Tongue (tissue), 3 donors: ENCODE measurements at places on chromosomes 7 and 10. TPM values are rescaled to one million over a fixed set of nuclear protein-coding genes. Genes with fewer than 3 reads are reported as not detected.
A peak's percentile ranks its signal among the peaks of the same experiment; 100 is the strongest.

DNA sequence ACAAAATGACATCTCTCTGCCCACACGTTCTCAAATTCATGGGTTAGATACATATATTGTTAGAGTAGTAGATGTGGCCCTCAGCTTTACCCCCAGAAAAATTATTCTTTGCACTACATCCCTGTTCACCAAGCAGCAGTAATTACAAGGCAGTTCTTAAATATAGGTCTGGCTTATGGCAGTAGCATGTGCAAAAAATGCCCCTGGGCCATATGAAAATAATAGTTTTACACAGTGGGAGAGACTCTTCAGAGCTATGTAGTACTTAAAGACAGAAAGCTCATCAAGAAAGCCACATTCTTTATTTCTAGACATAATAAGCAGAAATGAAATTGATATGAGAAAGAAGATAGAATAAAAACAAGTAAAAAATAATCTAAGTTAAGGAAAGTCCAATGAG, 196.3 kb upstream of the FOXP2 start:
- DNase-seq, result no peak

GRCh38 chr10:80168679-80169380, 36.3 kb downstream of the PLAC9 start:
- DNase-seq, result no peak

DNA sequence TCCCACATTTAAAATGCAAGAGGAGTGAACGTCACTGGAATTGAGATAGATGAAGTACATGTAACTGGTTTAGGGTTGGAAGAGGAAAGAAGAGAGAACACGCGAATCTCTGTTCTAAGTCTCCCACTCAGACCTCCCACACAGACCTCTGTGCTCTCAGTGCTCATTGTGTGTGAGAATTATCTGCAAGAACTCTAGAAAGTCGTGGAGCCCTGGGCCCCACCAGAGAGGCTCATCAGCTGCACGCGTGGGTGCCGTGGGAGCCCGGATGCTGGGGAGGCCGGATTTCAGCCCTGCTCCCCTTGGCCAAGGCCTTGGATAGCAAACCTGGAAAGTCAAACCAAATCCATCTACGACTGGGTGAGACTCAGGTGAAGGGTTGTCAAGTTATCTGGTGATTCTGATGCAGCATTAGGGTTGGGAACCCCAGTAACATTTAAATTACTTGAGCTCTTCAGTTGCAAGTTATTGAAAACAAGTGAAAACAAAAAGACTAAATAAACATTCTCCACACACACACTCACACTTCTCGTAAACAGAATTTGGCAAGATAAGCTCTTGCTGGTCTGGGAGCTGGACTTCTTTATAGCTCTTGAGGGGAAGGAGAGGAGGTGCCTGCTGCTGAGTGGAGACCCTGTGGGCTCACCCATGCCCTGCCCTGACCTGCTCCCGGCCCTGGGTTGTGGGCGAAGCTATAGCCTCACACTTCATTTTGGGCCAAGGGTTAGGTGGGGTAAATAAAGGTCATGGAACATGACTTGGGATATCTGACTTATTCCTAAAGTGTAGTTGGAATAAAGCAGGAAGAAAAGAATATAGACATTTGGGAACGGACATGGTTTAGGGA, 250.3 kb downstream of the ADARB2 start:
- no peak for DNase-seq

The FAM180A gene
- 1.4 TPM for total RNA-seq

GRCh38 chr7:44972562-44972961, 6.3 kb downstream of the MYO1G start:
- DNase-seq, result no peak

DNA sequence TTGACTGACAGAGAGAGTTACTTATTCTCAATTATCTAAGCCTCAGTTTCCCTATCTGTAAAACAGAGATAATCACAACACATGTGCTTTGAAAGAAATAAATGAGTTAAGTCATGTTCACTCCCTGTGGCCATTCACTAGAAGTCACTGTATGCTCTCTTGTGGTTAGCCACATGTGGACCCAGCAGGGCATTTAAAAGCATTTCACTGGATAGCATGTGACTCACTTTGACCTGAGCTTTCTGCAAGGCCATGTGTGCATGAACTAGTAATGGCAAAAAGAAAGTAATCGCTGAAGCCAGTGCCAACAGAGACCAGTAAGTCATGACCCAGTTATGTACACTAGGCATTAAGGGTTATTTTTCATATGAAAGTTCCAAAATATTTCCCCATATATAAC, 557.0 kb upstream of the IGFBP3 start:
- no peak for DNase-seq

DNA sequence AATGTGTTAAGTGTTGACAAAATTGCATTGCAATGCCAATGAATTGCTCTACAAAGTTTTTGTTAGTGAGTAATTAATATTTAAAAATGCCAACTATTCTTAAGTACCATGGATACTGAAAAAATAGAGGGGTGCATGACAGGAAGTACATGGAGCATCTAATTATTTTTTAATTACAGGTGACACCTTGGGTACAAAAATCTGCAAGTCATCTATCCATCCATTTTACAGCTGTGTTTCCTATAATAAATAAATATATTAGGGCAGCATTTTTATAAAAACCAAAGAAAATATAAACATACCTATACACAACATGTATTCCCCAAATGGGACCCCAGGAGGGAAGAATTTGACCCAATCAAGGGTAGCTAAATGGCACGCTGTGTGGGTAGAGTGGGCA, 304.6 kb downstream of the XPNPEP1 start:
- DNase-seq, result no peak

GRCh38 chr10:42974693-42975002, 102.2 kb upstream of the RET start:
- DNase-seq, result no peak

The UTF1 gene
- not detected for total RNA-seq

The CYP26A1 gene
- total RNA-seq, result 1.9 TPM

The RBP3 gene
- not detected for total RNA-seq

DNA sequence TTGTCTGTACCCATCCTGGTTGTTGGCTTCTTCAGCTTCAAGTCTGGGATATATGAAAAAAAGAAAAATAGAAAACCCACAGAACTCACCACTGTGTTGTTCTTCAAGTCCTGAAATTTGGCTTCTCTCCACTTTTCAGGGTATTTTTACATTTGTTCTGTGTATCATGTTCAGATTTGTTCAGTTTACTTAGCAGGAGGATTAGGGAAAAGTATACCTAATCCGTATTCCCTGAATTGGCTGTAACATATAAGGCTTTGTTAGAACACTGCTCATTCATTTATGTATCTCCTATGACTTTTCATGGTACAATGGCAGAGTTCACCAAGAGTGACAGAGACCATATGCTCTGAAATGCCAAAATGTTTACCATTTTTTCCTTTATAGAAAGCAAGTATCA, 146.9 kb downstream of the PTN start:
- DNase-seq, result peak; percentile 62

GRCh38 chr10:35570397-35570796, 34.7 kb upstream of the GJD4 start:
- no peak for DNase-seq

DNA sequence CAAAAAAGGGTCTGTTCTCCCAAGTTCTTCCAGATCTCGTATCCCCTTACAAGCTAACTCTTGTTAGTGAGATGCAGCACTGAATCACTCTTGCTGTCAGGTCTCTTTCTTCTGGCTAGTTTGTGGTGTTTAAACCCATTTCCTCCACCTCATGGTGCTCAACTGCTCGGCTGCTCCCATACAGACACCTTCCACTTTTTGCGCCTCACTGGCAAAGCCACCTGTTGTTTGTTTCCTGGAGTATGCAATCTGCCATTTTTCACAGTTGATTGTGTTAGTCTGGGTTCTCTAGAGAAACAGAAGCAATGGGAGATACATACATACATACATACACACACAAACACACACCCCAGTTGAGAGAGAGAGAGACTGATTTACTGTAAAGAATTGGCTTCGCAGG, 124.4 kb upstream of the SP8 start:
- DNase-seq, result no peak

DNA sequence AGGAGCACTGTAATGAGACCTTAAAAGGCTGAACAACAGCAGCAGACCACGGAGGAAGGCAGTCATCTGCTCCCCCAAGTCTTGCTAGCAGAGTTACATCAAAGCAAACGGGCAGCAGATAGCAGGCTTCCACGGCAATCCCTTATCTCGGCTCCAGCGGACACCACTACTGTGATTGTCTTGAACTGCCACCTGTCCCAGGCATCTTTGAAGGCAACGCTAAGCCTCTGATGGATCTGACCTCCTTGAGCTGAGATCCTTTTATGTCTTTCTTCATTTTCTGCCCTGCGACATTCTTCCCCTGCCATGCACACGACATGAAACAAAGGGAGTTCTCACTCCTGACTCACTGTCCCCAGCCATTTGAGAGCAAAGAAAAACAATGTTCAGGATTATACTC, 111.7 kb downstream of the GLI3 start:
- no peak for DNase-seq

- DNase-seq, result peak; percentile 50
These were observed 682.8 kb downstream of the MAGI2 start for GRCh38 chr7:78770422-78771410.

The FZD8 gene
- total RNA-seq, result 23.8 TPM

DNA sequence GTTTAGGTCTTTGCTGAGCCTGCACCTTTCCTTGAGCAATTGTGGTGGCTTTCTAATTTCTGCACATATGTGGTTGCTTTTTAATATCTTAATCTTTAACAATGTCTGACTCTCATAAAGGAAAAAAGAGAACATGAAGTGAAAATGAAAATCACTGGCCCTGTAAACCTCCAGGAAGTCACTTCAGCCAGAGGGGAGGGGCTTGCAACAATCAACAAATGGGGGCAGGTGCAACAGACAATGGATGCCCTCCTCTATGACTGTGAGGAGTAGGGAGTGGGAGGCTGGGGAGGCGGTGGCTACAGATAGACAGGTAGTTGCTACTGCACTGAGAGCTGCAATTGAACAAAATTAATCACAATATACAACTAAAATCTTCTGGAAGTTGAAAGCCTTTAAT, 1377.4 kb downstream of the XPNPEP1 start:
- DNase-seq, result no peak

DNA sequence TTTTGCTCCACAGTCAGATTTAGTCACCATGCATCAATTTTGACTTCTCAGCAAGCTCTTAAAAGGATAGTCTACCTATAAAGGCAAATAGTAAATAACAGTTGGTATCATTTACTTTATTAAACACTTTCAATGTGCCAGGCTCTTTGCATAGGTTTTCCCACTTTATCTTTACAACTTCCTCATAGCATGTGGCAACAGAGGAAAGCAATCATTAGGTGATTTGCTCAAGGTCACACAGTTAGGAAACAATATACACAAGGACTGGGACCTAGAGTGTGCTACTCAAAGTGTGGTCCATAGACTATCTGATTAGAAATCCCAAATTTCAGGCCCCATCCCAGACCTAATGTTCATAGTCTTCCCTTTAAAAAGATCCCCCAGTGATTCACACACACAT, 212.3 kb downstream of the MTERF1 start:
- DNase-seq, result no peak

DNA sequence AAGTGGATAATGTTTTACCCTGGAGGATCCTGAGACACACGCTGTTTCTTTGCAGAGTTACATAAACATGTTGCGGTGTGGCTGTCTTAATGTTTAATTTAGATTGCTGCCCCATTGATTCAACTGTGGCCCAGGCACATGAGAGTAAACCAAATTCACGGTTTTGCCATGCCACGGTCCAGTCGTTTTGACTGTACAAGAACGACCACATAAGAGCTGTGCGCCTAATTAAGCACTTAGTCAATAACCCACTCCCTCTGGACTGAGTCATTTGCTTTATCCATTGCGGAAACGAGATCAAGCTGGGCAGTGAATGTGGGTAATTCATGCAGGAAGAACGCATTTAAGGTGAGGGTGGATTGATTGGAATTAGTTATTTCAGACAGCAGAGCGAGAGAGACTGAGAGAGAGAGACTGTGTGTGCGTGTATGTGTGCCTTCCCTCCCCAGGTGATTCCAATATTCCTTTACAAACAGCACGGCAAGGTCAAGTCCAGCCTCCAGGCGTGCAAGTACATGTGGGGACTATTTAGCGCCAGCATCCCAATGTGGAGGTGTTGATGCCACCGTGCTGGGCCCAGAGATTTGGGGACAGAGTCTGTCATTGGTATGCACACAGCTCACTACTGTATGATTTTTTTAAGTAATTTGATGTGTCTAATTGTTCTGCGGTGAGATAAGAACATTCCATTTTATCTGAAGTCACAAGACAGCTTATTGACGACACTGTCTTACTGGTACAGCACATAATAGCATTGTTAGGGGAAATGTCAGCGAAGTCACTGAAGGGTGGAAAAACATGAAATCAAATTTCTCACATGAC, 8.4 kb upstream of the TEX36 start:
- no peak for DNase-seq
